ENCODE measurements at places on chromosomes 13 and 19.
A peak's percentile ranks its signal among the peaks of the same experiment; 100 is the strongest.

DNA sequence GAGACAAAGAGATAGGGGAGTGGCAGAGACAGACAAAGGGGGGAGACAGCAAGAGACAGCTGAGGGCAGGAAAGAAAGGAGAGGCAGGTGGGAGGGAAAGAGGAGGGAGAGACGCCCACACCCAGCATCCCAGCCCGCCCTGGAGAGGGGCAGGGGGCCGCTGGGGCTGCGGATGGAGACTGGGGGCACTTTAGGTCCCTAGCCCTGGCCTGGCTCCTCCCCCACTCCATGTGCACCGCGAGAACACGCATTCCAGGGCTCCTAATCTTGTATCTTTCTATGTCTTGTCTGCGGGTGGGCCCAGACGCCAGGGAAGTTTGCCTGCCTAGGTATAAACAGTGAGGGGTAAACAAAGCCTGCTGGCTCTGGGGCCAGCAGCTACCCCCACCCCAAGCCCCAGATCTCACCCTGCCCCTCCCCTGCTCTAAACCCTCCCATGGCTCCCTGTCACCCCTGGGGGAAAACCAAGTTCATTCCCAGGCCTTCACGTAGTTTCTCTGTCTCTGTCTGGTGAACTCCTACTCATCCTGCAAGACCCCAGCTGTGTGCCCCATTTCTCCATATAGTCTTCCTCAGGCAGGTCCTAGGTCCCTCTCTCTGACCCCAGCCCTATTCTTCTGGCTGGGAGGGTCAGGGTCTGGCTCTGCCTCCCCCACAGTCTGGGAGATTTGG, 5.7 kb downstream of the TLE5 start:
- DNase-seq, result no peak

DNA sequence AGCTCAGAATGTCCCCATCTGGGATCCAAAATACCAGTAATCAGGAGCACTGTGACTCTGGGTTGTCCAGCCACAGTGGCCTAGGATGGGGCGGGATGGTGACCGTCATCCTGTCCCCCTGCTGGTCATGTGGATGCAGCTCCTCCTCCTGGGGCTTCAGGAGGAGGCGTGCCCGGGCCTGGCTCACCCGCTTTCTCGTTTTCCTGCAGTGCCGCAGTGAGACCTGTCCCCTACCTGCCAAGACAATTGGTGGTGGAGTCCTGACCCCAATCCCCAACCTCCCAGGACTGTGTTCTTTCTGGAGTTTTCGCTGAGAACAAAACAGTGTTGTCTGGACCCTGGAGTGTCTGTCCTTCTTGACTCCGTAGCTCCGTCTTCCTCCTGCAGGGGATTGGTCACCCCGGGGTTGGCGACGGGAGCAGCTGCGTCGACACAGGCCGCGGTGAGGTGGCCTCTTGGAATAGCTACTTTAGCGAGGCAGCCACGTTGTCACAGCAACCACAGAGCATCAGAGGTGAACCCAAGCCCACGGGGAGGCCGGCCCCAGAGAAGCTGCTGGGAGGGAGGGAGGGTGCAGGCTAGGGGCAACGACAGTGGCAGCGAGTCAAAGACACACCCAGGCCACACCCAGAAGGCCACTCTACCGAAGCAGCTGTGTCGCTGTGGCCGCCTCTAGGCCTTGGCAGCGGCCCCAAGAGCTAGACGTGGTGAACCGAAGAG, 10.2 kb upstream of the EMC10 start:
- DNase-seq, result no peak

- DNase-seq, result no peak
Measured at GRCh38 chr19:2282062-2282861, at the start of gene PEAK3. TSS of gene PEAK3 (minus strand) at chr19:2282175. CDS start at chr19:2280931, 1,244 bp downstream.

DNA sequence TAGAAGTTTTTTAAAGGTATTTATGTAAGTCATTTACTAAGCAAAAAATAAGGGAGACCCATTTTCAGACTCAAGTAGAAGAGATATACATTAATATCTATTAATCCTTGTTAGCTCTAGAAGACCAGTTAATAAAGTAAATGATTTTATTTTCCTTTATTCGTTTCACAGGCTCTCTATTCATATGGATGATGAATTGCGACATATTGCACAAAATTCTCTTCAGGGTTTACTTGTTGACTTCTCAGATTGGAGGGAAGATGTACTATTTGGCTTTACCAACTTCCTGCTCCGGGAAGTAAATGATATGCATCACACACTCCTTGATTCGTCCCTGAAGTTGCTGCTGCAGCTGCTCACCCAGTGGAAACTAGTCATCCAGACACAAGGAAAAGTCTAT, 139.3 kb downstream of the FRY start:
- DNase-seq, result no peak

DNA sequence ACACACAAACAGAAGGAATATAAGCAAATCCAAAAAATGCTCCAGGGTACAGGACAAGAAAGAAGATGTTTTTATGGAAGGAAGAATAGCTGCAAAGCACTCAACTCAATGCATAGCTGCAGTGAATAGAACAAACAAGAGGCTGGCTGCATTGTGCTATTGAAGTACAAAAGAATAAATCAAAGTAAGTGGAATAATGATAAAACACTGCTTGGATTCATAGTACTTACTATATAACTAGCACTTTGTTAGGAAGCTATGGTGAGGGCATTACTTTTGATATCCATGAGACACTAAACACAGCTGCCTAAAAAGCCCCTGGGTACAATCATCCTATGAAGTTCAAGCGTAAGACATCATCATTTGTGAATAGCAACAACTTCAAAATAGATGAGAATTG, 350.1 kb downstream of the PCDH9 start:
- no peak for DNase-seq

DNA sequence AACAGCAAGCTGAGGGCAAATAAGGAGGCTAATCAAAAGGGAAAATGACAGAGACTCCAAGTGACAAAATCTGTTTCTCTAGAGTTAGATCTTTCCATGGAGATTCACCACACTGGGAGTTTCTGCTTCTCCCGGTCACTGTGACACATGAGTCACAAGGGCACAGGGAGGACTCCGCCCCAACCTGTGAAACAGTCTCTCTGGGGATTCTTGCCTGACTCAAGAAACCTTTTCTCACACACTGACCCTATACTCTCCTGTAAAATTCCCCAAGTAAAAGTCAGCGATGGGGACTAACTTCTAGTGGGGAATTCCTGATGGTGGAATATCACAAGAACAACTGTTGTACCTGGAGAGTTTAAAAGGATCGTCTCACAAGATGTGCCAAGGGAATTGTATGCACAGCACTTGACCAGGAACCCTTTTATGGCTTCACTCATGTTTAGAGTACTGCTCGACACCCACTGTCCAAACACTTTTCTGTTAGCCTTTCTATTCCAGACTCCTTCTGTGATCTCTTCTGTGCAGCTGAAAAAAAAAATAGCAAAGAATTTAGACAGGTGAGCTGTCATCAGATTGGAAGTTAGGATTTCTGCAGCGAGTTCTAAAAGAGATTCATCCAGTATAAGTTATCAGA, 46.8 kb upstream of the URAD start:
- no peak for DNase-seq

DNA sequence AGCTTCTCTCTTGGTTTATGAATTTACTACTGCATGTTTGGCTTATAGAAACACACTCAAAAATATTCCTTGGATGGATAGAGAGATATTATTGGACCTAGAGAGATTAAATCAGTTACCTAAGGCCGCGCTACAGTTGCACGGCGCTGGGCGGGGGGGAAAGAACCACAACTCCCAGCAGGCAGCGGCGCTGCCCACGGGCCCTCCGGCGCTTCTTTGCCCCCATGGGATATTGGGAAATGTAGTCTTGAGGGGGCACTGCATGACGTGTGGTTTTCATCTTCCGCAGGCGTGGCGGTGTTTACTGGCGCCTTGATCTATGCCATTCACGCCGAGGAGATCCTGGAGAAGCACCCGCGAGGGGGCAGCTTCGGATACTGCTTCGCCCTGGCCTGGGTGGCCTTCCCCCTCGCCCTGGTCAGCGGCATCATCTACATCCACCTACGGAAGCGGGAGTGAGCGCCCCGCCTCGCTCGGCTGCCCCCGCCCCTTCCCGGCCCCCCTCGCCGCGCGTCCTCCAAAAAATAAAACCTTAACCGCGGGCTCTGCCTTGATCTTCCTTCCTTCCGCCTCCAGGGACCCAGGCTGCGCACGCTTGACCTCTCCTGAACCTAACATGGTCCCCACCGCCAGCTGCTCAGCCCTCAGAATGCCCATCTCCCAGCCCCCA, 4.8 kb downstream of the EMP3 start:
- peak; percentile 89 for DNase-seq

DNA sequence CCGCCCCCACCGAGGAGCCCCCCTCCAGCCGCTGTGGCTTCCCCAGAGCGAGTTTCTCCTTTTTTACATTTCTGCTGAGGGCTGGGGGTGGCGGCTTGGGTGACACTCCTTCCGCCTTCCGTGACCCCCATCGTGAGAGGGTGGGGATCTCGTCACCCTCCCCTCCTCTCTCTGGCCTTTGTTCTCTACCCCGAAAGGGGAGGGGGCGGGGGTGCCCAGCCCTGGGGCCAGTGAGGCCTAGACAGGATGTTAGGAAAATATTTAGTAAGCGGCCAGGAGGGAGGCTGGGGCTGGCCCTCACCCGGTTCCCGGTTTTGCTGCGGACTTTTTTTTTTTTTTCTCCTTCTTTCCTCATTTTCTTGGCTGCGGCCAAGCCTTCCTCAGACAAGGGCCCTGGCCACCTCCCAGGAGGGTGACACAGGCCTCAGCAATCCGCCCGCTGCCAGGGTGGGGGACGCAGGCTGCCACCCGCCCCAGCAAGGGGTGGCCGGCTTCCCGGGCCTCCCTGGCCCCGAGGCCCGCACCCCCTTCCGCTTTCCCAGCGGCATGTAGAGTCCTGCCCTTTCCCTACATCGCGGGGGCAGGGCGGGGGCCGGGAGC, 3.9 kb downstream of the MIDN start:
- peak; percentile 89 for DNase-seq

DNA sequence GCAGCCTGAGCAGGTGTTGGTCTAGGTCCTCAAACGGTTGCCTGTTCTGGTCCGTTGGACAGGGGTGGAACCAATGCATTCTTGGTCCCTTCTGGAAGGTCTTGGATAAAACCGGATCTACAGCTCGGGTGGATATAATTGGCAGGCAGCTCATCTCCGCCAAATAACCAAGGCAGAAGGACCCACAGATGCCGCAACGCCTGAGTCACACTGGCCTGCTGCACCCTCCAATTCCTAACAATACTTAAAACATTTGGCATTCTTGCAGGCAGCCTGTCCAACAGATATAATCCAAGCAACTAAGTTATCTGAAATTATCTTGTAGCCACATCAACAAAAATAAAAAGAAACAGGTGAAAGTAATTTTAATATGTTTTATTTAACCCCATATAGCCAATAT, 59.0 kb upstream of the FGF14 start:
- DNase-seq, result no peak

DNA sequence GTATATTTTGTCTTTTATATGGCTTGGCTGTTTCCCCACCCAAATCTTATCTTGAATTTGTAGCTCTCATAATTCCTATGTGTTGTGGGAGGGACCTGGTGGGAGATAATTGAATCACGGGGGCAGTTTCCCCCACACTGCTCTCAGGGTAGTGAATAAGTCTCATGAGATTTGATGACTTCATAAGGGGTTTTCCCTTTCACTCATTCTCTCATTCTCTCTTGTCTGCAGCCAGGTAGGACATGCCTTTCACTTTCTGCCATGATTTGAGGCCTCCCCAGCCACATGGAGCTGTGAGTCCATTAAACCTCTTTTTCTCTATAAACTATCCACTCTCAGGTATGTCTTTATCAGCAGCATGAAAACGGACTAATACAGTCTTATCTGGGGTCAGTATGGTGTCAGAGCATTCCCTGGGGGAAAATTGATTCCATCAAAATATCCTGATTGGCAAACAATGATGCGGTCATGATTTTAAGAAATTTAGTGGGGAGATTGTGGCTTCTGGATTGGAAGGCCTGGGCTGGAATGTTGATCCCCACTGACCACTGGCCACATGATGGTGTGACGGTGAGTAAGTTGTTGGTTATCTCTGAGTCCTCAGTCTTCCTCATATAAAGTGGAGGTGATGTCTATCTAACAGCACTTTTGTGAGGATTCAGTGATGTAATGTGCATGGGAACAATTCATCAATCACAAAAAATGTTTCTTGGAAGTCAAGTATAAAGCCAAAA, 27.5 kb upstream of the ANKRD10 start:
- DNase-seq, result no peak

DNA sequence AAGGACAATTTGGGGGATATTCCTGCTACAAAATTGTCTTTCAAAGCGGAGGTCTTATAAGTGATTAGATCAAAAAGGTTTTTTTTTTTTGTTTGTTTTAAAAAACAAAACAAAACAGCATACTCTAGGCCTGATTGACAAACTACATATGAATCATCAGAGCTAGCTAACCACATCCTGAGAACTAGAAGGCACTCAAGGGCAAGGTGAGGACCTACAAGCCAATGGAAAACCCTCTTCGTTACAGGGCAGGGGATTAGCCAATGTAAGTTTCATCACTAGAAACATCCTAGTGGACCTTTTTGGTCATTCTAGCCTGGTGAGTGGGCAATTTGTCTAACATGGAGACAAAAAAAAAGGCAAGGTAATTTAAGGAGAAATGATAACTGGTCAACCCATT, 428.6 kb downstream of the RFC3 start:
- DNase-seq, result no peak

DNA sequence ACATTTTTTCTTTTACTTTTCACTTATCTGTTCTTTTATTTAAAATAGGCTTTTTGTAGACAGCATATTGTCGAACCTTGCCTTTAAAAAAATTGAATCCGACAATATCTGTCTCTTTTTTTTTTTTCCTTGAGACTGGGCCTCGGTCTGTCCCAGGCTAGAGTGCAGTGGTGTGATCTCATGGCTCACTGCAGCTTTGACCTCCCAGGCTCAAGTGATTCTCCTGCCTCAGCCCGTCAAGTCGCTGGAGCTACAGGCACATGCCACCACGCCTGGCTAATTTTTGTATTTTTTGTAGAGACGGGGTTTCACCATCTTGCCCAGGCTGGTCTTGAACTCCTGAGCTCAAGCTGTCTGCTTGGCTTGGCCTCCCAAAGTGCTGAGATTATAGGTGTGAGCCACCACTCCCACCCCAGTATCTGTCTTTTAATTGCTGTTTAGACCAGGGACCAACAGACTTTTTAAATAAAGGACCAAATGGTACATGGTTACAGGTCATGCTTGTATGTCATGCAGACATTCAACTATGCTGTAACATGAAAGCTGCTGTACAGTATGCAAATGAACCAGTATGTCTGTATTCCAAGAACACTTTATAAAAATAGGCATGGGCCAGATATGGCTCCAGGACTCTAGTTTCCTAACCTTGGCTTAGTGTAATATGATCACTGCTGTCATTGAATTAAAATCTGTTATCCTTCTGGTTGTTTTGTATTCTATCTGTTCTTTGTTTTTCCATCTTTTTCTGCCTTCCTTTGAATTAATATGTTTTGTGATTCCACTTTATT, 80.3 kb downstream of the GJA3 start:
- no peak for DNase-seq

GRCh38 chr13:102729560-102730270, 34.9 kb upstream of the METTL21C start:
- DNase-seq, result no peak

GRCh38 chr19:51689751-51690453, 3.2 kb upstream of the SPACA6 start:
- no peak for DNase-seq

Measured in CD8-positive, alpha-beta memory T cell (primary cell).